GM04504 (cell line): ENCODE measurements at places on chromosomes 2 and 18.

- DNase-seq = no peak
Observed at GRCh38 chr2:75558136-75558535, 2.6 kb downstream of the EVA1A start.

DNA sequence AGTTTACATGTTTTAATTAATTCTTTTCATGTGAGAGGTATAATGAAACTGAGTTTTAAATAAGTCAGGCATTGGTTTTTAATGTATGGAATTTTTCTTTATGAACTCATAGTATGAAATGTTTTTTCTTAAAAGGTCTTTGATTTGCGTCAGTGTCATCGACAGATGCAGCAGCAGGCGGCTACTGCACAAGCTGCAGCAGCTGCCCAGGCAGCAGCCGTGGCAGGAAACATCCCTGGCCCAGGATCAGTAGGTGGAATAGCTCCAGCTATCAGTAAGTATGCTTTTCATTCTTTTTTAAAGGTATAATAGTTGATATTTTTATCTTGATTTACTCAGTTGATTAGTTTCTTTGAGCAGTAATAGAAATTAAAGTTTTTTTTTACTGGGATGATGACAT is 46.5 kb downstream of the SMAD4 start:
- no peak for DNase-seq

GRCh38 chr2:62362561-62362960 is 143.4 kb downstream of the TMEM17 start:
- DNase-seq = no peak

DNA sequence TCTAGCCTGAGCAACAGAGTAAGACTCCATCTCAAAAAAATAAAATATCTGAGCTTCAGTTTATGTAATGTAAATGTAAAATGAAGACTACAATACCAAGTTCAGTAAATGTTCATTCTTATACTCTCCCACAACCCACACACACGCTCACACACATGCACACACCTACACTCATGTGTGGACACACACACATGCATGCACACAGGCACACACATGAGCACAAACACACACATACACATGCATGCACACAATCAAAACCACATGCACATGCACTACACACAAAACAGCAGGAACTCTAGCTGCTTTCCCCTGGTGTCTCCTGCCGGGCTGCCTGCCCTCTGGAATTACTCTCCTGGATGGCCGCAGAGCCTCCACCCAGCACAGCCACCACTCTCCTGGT is 90.6 kb downstream of the GFPT1 start:
- no peak for DNase-seq
